Epithelial cell of esophagus (primary cell): ENCODE measurements at places on chromosomes 1 and 21.

- peak; percentile 70 for DNase-seq
These were observed at the start of gene PGBD5 for GRCh38 chr1:230426246-230427093. TSS of gene PGBD5 (minus strand) at chr1:230426332. CDS start at chr1:230425928, 404 bp downstream.

DNA sequence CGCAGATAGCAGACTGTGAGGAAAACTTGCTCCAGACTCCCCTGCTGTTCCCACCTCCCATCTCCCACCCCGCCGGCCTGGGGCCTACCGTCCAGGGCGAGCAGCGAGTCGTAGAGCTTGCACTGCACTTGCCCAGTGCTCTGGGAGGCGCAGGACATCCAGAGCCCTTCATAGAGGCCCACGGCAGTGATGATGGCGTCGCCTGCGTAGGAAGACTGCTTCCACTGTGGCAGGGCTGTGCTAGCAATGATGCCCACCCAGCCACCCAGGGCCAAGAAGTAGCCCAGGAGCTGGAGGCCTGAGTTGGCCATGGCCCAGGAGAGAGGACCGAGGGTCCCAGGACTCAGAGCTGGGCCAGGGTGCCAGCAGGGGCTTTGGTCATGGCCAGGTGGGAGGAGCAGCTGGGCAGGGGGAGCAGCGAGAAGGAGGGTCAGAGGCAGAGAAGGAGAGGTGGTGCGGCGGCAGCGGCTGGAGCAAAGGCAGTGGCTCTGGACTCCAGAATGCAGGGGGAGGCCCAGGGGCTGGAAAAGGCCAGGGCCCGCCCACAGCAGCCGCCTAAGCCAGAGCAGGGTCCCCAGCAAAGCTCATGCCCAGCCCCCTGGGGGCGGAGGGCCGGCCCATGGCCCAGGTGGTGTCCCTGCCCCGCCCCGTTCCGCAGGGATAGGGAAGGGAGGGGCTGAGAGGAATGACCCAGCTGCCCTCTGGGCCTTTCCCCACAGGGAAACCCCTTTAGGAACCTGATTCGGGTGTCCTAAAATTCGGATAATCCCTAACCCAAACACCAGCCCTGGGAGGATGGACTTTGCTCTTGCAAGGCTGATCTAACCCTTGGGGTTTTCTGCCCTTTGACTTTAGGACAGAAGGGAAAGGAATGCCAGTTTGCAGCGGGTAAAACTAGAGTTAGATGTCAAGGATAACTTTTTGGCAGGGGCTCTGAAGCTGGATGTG is at the start of gene CLDN19:
Gene CLDN19, minus strand, starts transcription at position 484 of the 948 bp plus-strand sequence. Its CDS starts 173 bp downstream, at position 311.
- no peak for DNase-seq

- DNase-seq, result peak; percentile 62
These were observed 4.0 kb upstream of the ZBTB40 start for GRCh38 chr1:22447621-22448111.

DNA sequence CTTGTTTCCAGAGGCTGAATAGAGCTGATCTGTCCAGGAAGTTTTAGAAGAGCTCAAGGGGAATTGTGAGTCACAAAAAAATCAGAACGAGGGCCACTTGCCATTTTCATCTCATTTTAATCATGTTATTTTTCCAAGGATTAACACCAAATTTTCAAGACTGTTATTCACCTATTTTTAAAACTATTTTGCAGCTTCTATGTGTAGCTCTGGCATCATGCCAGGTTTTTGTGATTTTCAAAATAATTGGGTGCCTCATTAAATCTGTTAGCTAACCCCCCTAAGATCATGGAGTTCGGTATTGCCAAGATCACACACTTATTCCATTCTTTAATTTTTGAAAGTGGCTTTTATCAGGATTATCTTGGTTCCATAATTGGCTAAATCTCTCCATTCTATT is 90.9 kb downstream of the RGS7 start:
- no peak for DNase-seq

- DNase-seq, result no peak
These were observed 871 bp upstream of the PSMA5 start for GRCh38 chr1:109427171-109427467.

DNA sequence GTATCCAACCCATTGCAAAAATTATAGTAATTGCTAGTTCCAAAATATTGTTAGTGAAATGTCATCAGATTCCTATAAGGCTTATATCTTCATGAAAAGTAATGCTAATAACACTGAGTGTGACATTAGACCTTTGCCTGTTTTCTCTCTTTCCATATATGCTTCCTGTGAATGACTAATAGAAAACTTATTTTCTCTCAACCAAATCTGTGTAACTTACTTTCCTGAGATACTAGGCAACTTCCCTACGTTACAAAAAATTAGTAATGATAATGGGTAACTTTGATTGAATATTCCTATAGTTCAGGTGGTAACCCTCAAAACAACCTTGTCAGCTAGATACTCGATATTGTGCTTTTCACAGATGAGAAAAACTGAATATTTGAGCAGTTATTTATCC is 124.2 kb upstream of the HNRNPU start:
- no peak for DNase-seq

DNA sequence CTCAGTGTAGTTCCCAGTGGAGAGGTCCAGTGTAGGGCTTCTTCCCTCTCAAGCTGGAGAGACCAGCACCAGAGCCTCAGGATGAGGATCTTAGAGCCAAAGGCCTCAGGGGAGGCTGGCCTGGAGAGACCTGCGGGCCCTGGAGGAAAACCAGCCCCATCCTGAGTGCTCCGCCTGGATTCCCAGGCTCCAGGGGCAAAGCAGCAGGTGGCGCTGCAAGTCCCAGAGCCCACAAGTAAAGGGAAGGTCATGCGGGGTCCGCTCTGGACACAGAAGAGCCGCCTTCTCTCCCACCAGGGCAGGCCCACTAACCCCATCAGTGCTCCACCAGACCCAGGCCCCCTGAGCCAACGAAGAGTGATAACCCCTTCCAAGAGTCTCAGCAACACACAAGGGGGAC is 22.7 kb downstream of the PGBD5 start:
- DNase-seq, result no peak

- peak; percentile 75 for DNase-seq
These were observed 12.2 kb downstream of the CRABP2 start for GRCh38 chr1:156692925-156693847.

DNA sequence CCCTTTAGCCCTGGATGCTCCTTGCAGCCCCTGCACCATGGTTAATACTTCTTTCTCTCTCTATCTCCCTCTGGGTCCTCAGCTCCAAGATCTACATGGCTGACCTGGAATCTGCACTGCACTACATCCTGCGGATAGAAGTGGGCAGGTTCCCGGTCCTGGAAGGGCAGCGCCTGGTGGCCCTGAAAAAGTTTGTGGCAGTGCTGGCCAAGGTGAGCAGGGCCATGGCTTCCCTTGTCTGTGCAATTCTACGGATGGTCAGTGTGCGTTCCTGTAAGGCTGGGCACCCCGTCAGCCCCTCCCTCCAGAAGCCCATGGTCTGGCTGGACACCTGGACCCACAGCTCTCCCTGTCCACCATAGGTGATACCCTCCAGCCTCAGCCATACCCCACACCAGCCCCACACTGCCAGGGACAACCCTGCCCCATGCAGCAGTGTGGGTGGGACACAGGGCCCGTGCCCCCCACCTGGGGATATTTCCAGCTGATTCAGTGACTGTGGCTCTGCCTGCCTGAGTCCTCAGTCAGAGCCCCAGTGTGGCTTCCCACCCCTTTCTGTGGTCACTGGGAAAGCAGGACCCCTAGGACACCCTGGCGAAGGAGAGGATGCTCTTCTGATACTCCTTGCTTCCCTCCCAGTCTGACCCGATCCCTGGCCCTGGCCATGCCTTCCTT is 31.4 kb downstream of the QSOX1 start:
- no peak for DNase-seq

DNA sequence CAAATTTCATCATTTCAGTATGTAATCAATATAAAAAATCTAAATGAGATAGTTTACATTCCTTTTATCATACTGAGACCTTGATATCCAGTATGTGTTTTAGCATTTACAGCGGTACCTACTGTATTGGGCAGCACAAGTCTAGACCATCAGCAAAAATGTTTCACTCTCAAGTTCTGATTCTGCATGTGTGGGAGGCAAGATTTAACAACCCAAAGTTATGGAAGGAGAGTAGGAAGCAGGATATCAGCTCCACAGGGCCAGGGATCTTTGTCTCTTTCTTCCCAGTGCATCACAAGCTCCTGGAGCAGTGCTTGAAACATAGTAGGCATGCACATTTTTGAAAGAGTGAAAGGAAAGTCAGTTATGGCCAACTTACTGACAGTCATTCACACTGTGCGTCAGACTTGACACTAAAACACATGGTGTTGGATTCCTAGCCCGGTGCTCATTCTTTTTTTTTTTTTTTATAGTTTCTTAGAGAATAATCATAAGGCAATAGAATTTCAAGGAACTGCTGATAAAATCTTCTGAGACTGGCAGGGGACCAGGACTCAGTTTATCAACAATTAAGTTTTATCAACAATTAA is 6.1 kb downstream of the TENT5C start:
- DNase-seq, result no peak

- DNase-seq, result peak; percentile 94
These were observed 206.8 kb upstream of the TMEM51 start for GRCh38 chr1:14946684-14947238.

GRCh38 chr1:9289711-9290485 is 2.8 kb upstream of the SPSB1 start:
- DNase-seq, result peak; percentile 91

- peak; percentile 22 for DNase-seq
These were observed 229.7 kb upstream of the IRF2BP2 start for GRCh38 chr1:234839663-234840062.

DNA sequence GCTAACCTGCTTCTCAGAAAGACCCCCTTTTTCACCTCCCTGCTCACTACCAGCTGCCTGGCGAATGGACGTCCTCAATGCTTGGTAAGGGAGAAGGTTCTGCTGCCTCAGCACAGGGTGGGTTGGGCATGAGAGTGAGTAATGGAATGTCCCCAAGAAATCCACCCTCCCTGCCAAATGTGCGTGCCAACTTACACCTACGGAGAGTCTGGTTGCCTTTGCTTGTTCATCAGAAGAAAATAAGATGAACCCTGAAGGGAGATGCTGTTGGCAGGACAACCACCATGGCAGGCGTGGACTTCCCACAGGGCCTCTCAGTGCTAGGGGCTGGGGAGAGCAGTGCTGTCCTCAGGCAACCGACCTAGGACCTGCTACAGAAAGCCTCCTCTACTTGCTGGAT is 106.0 kb downstream of the XCL2 start:
- DNase-seq, result peak; percentile 36

DNA sequence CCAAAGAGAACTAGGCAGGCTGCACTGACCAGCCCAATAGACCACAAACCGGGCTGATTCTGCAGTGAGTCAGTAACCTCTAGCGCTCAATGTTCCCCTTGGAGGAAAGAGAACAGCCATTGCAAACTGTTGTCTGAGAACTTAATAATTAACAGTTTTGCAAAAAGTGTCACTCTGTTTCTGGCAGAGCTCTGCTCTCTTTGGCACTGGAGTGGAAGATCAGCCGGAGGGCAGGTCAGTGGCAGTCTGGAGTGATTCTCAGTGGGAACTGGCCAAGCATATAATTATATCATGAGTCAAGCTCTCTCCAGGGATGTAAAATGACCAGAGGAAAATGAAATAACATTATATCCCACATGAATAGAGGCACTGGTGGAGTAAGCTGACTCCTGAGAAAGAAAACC is 238.3 kb downstream of the HLX start:
- DNase-seq, result no peak

GRCh38 chr1:167207940-167208623 is 12.6 kb upstream of the POU2F1 start:
- no peak for DNase-seq

DNA sequence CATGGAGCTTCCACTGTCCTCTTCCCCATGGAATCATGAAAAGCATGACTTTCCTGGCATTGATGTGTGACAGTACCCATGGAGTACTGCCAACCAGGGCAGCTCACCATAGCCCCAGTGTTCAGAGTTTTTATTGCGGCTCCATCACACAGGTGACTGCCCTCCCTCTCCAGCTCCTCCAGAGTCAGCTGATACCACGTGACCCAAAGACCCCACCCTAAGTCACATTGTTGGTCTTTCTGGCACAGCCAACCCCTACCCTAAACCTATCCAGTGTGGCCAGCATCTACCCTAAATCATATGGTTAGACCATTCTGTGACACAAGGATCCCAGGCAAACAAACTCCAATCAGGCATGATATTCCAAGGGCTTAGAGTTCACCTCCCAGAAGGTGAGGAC is 77.4 kb upstream of the VAMP3 start:
- no peak for DNase-seq

DNA sequence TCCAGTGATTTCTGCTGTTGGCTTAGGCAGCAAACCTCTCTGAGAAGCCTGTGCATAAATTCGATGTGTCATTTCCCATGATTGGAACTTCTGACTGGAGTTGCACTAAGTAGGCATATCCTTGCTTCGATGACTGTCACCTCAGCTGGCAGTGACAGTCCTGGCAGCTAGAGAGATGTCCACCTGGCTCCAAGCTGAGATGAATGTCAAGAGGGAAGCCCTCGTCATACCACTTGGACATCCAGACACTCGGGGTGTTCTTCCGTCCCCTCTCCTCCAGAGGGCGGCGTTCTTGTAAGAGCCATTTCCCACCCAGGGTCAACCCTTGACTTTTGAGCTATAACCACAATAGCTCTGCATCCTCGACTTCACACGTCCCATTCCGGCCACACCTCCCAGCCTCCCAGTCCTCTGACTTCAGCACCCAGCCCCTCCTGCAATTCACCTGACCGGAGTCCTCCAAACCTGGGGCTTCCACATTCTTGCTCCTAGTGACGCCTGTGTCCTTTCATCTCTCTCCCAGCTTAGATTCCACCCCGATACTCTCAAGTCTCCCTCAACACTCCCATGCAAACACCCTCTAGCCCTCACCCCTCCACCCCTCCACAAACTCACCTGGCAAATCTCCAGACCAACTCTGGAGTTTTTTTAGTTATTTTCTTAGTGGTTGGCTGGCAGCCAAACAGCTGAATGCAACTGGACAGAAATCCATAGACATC is 17.3 kb downstream of the CA6 start:
- peak; percentile 54 for DNase-seq

DNA sequence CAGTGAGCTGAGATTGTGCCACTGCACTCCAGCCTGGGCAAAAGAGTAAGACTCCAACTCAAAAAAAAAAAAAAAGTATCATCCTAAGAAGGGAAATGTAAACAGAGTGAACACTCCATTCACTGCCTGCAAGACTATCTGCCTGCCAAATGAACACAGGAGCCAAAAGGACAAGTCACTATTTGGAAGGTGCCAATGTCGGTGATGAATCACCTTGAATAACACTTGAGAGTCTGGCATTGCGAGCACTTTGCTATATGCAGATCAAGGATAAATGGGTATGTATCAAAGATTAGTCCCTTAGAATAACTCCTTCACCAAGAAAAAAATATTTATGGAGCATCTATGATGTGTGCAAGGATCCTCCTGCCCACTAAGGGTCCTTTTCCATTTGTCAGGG is 6.6 kb downstream of the UBR4 start:
- DNase-seq, result peak; percentile 88

- peak; percentile 51 for DNase-seq
These were observed 65.1 kb downstream of the DDR2 start for GRCh38 chr1:162697140-162697895.

GRCh38 chr1:226762988-226763904 is 24.2 kb upstream of the ITPKB start:
- DNase-seq, result peak; percentile 63

- peak; percentile 82 for DNase-seq
These were observed 5.8 kb downstream of the AVPR1B start for GRCh38 chr1:206111271-206111927.
